ENCODE measurements at places on chromosomes 16 and 17. TPM values are rescaled to one million over a fixed set of nuclear protein-coding genes. Genes with fewer than 3 reads are reported as not detected.

CCL5 gene
- total RNA-seq: not detected

KRT32 gene
- not detected for total RNA-seq

MT1M gene
- not detected for total RNA-seq

ALOX15 gene
- total RNA-seq: 0.69 TPM

KRTAP2-2 gene
- not detected for total RNA-seq

PRAC1 gene
- total RNA-seq: not detected

PSMC5 gene
- total RNA-seq: 101 TPM

MYH1 gene
- total RNA-seq: not detected

SKAP1 gene
- 1.0 TPM for total RNA-seq

CRISPLD2 gene
- 11.0 TPM for total RNA-seq

TSNAXIP1 gene
- total RNA-seq: 14.5 TPM

GLIS2 gene
- 22.2 TPM for total RNA-seq

ALKBH5 gene
- 78.4 TPM for total RNA-seq

KANSL1 gene
- 173 TPM for total RNA-seq

POLR3E gene
- 69.6 TPM for total RNA-seq

MGAT5B gene
- total RNA-seq: 2.8 TPM

UMOD gene
- total RNA-seq: 0.11 TPM

NACA2 gene
- not detected for total RNA-seq

ICAM2 gene
- 0.72 TPM for total RNA-seq

MYH13 gene
- total RNA-seq: not detected

PLK1 gene
- 30.4 TPM for total RNA-seq

TLCD2 gene
- total RNA-seq: 2.9 TPM

WNK4 gene
- 5.8 TPM for total RNA-seq

GRIN2A gene
- total RNA-seq: 1.7 TPM

OR1A1 gene
- not detected for total RNA-seq

HOXB1 gene
- total RNA-seq: 0.96 TPM

PRR15L gene
- total RNA-seq: 36.1 TPM

KCNH4 gene
- total RNA-seq: not detected

AANAT gene
- not detected for total RNA-seq

OTOA gene
- 0.07 TPM for total RNA-seq

C17orf67 gene
- 1.1 TPM for total RNA-seq

BICDL2 gene
- 10.4 TPM for total RNA-seq

NHLRC4 gene
- 0.51 TPM for total RNA-seq

CUEDC1 gene
- 30.8 TPM for total RNA-seq

CX3CL1 gene
- total RNA-seq: 0.74 TPM

SLC12A3 gene
- total RNA-seq: not detected

MRC2 gene
- total RNA-seq: 6.3 TPM

GCGR gene
- 2.2 TPM for total RNA-seq

MCRIP2 gene
- total RNA-seq: 26.3 TPM

CYB5B gene
- total RNA-seq: 108 TPM

RGS11 gene
- 2.4 TPM for total RNA-seq

PRDM7 gene
- not detected for total RNA-seq

All from progenitor cell of endocrine pancreas (in vitro differentiated cells).